ENCODE measurements at places on chromosomes 1 and 21.

- DNase-seq, result no peak
These were observed 11.7 kb upstream of the TDRD10 start for GRCh38 chr1:154490317-154490716.

GRCh38 chr1:23444104-23444533 lies 19.6 kb upstream of the TCEA3 start:
- DNase-seq, result peak; percentile 62

- peak; percentile 63 for DNase-seq
These were observed 17.0 kb upstream of the CD2 start for GRCh38 chr1:116737020-116737854.

GRCh38 chr21:41928621-41929220 lies 25.1 kb downstream of the C2CD2 start:
- no peak for DNase-seq

- no peak for DNase-seq
These were observed 118.3 kb downstream of the FMN2 start for GRCh38 chr1:240210026-240210425.

GRCh38 chr1:235923466-235924021 lies 56.8 kb upstream of the LYST start:
- no peak for DNase-seq

DNA sequence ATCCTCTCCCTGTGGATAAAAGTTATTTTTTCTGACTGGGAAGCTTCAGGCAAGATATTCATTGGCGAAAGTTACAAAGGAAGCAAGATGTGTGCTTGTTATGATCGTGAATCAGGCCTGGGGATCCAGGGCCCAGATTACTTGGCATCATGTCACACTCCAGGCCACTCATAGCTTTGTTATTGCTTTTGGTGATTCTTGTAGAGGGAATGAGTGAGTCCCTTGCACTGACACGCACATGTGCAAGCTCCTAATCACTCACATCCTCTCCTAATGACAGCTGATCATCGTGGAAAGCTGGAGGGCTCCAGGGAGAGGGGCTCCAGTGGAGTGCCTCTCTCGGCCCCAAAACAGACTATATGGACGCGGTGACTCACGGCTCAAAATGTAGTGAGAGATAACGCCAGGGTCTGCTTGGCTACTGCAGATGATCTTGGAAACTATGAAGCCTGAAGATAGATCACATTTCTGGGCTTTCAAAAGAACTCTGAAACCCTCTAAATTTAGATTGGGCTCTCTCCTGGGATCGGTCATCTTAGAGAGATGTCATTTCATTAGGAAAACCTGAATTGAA lies 481.1 kb upstream of the USP24 start:
- DNase-seq, result peak; percentile 51

DNA sequence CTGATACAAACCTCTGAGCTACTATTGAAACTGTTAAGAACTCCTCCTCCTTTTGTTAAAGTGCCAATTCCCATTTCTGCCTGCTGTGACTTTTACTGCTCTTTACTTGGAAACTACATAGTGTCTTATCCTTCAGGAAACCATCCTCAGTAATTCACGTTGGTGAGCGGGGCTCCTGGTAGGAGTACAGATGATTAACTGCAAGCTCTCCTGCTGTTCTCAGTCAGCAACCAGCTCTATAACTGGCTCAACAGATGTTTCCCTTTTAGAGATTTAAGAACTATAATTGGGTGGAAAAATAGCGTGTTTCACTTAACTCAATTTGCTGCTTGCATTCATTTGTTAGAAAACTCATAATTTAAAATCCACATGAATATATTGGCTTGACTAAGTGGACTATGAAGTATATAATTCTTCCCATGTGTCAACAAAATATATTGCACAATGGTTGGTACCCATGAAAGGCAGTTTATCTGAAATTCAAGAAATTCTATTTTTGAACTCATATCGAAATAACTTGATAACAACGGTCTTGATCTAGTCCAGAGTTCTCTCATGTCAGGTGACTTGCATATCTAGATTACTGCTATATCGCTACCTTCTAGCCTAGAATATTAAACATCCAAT lies 574.0 kb downstream of the KCNT2 start:
- no peak for DNase-seq

- DNase-seq, result no peak
These were observed at the start of gene KMO for GRCh38 chr1:241532162-241532531. Gene KMO (plus strand): TSS chr1:241532378. CDS start chr1:241532445, 67 bp downstream.

GRCh38 chr1:68615312-68615711 lies 118.4 kb upstream of the DEPDC1 start:
- no peak for DNase-seq

GRCh38 chr1:236502972-236503639 lies 20.7 kb upstream of the LGALS8 start:
- DNase-seq, result peak; percentile 53

DNA sequence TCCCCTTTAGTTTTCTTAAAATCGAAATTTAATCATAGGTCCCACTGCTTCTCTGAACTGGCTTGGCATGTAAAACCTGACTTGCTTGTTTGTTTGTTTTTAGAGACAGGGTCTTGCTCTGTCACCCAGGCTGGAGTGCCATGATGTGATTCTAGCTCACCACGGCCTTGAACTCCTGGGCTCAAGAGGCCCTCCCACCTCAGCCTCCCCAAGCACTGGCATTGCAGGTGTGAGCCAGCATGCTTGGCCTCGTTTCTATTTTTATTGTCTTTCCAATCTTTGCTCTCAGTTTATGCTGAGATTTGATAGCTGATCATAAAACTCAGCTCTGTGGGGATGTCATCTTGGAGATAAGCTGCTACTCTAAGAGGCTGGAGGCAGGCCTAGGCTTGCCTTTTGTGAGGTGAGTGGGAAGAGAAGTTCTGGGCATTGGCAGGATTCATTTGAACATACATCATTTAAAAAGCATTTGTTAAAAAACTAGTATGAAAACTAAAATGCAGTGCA lies 51.5 kb upstream of the GCLM start:
- DNase-seq, result no peak

- no peak for DNase-seq
These were observed 181.6 kb upstream of the CACYBP start for GRCh38 chr1:174818014-174818616.

DNA sequence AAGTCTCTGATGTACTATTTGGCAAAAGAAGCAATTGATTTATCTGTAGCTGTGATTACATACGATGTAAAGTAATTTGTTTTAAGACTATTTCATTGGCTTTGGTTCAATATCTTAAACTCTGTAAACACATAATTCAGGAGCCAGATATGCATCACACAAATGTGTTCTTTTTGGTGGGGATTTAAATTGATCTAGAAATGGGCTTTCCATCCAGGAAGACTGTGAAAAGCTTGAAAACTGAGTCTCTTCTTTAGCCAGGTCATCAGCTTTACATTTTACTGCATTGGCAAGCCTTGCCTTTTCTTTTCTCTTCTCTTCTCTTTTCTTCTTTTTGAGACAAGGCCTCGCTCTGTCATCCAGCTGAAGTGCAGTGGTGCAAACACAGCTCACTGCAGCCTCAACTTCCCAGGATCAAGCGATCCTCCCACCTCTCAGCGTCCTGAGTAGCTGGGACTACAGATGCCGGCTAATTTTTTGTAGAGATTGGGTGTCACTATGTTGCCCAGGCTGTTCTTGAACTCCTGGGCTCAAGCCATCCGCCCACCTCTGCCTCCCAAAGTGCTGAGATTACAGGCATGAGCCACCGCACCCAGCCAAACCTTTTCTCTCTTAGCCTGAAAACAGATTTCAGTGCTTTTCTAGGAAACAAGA lies 1.4 kb downstream of the RCAN3 start:
- no peak for DNase-seq

DNA sequence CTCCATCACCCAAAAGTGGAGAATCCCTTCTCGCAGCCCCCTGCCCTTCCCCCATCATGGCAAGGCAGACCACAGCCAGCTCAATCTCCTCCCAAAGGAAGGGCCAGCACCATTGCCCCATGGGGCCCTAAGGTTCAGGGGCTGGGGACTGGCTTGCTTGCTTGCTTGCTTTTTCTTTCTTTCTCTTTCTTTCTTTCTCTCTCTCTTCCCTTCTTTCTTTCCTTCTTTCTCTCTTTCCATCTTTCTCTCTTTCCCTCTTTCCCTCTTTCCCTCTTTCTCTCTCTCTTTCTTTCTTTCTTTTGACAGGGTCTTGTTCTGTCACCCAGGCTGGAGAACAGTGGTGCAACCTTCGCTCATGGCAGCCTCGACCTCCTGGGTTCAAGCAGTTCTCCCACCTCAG lies 38.1 kb upstream of the CAMK1G start:
- DNase-seq, result no peak

GRCh38 chr1:46364612-46365011 lies 24.0 kb downstream of the NSUN4 start:
- no peak for DNase-seq
